Fibroblast of skin of left quadriceps (primary cell): ENCODE measurements at places on chromosomes 13 and 19.
A peak's percentile ranks its signal among the peaks of the same experiment; 100 is the strongest.

DNA sequence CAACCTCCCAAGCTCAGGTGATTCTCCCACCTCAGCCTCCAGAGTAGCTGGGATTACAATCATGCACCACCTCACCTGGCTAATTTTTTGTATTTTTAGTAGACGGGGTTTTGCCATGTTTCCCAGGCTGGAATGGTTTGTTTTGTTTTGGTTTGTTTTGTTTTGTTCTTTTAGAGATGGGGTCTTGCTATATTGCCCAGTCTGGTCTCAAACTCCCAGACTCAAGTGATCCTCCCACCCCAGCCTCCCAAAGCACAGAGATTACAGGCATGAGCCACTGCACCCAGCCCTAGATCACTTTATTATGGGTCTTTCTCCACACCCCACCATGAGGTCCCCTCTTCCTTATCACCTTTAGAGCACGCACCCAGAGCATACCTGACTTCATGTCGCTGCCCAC is 8.0 kb upstream of the KRTDAP start:
- no peak for DNase-seq

DNA sequence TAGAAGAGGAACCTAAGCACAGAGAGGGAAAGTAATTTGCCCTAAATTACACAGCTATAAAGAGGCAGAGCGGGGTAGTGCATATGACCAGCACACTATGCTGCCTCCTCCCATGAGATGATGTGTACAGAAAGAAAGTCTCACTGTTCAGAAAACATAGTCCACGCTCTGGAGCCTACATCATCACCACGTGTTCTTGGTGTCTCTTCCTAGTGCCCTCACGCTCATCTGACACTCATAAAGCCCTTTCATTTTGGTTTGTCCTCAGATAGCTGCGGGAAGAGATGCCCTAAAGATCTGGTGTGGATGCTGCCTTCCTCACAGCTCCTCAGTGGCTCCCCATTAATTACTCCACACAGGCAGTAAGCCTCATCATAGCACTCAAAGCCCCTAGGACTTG is 27.4 kb upstream of the SIAH3 start:
- no peak for DNase-seq

GRCh38 chr19:45110851-45111266 is 17.9 kb downstream of the PPP1R37 start:
- no peak for DNase-seq

GRCh38 chr13:108214441-108215271 is 680 bp downstream of the LIG4 start:
- no peak for DNase-seq

DNA sequence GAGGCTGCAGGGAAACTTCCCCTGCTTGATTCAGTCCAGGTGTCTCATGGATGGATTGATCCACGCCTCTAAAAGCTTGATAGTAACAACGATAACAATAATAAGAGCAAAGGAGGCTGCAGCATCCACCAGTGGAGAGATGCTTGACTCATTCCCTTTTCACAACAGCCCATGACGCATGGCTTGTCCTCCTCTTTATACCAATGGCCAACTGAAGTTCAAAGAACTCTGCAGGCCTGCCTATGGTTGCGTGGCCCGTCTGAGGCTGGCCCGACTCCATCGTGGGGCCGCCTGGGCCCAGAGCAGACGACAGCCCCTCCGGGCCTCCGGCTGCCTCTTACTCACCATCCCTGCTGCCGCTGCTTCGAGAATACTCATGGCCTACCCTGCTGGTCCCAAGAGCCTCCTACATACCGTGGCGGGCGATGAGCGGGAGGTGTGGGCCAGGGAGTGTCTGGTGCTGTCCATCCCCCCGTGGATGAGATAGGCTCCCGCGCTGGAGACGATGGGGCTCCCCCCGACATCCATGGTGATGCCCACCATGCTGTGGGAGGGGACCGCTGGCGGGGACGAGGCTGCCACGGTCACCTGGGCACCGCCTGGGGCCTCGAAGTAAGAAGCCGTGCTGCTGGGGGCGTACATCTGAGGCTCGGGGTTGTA is 61.8 kb upstream of the RANBP3 start:
- no peak for DNase-seq

DNA sequence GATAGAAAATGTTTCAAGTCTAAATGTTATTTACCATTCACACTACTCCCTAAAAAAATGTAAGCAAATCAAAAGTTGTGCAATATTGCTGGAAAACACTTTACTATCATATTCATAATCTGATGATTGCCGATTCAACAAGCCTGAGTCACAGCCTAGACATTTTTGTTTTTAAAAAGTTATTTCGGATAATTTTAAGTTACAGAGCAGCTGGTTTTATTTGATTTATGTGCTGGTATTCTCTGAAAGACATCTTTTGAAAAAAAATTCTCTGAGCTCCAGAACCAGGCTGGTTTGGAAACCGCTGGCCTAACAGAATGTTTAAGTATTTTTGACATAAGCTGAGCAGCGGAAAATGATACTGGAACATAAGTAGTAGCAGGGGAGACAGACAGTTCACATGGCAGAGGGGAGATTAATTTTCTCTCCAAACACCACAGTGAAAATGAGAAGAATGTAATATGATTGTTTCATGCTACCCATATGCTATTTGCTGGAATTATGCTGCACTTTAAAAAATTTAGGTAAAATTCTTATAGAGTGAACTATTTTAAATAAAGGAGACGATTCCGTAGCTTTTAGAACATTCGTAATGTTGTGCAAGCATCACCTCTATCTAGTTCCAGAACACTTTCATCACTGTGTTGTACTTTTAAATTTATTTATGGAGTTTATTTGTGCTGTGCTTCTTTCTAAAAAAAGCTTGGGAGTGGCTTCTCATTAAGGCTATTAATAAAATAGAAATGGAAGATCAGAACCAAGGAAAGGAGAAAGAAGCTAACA is 36.1 kb downstream of the TBC1D4 start:
- DNase-seq = peak; percentile 29

GRCh38 chr13:106850973-106851650 is 283.2 kb upstream of the ARGLU1 start:
- peak; percentile 6 for DNase-seq

DNA sequence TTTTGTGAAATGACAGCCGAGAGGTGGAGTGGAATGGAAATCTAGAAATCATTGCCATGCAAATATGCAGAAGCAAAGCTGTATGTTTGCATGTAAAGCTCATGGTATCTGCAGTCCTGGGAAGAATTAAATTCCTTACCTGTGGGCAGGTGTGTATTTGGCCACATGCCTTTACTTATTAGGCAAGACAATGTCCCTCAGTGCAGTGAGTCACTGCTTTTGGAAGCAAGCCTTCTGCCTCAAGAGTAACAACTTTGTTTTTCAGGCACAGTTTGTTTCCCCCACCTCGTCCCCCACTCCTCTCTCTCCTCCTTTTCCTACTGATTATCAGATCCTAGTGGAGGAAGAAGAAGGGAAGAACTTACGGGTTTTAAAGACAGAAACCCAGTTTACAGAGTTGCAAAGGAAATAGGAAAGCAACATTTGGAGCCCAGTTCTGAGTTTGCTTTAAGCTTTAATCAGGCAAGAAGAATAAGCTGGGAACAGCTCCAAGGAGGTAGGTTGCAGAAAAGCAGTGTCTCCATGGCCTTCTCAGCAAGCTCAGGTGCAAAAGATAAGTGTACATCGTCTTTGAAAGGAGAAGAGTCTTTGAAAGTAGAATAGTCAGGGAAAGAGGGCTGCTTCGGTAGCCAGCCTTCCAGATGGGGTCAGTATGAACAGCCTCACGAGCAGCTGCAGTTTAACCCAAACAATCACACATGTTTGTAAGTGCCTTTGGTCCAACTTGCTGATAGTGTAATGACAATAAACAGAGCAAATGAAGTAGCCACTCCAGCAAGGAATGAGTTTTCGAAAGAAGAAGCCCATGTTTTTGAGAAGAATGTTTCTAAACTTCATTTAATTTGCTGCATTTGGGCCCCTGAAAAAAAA is 190.1 kb downstream of the KLF5 start:
- DNase-seq = no peak

DNA sequence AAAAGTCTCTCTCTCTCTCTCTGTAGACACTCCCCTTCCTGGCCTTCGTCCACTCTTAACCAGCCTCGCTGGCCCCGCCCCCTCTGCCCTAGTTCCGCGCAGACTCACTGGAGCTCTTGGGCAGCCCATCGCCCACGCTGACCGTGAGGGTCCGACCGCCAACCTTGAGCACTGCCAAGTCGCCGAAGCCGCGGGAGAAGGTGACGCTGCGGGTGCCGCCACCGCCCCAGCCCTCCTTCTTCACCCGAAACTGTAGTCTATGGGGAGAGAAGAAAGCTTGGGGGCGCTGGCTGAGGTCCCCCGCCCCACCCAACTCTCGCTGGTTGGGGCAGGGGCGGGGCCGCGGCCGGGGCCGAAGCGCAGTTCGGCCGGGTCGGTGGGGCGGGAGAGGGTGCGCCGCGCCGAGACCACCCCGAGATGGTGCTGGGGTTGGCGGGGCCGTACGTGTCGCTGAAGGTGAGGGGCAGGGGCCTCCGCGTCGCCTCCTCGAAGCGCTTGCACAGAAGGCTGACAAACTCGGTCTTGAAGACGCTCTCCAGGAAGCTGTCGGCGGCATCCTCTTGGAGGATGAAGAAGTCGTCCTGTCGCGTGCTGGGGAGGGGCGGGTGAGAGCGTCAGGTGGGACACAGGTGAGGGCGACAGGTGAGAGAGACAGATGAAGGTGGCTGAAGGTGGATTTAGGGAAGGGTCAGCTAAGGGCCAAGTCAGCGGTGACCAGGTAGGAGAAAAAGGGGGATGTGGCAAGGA is 12.6 kb upstream of the ZNF414 start:
- DNase-seq = peak; percentile 82

DNA sequence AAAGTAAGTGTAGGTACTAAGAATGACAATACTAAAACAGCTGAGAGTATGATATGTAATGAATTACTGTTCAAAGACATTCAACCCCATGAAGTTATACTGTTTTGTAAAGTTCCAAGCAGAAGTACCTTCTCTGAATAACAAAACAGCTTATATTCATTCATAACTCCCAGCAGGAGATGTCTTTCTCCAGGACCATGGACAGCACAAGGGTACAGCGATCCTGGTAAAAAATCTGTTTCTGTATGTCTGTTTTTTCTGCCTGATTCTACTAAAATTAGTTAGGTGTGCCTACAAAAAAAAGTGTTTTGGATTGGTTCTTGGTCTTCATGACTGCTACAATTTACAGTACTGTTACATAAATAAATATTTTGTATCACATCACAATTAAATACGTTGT is 172.5 kb upstream of the SLITRK5 start:
- DNase-seq = no peak

DNA sequence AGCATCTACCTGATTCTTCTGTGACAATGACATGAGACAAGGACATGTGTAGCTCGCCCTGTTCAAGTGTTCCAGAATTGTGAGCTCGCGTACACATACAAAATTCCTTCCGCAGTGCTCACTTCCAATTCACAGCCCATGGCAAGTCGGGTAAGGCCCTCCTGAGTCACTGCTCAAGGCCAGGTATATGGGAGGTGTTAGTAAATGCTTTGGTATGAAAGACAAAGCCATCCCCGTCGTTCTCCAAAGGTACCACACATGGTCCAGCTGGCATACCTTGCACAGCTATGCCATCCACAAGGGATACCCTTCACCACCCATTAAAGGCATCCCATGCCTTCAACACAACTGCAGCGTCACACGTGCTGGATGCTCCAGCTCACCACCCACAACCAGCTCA is 4.4 kb upstream of the ELL start:
- no peak for DNase-seq

DNA sequence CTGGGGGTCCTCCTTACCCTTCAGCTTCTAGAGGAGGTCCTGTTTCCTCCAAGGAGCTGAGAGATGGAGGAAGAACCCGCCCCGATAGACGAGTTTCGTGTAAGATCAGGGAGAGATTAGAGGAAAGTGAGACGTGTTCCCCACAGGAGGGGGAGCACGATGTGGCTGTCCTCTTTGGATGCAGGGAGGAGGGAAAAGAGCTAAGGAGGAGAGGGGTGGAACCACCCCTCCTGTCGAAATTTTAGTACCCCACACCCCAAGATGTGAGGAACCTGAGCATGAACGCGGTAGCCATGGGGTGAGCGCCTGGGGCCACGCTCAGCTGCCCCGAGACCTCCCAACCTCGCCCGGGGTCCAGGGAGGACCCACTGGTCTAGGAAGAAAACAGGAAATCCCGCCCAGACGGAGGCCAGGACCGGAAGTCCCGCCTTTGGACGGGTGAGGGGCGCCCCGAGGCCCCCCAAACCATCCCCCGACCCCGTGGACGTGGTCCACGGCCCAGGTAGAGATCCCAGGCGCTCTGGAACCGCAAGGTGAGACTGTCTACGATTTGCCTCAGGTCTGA is 1.2 kb downstream of the AKT1S1 start:
- DNase-seq = no peak

- DNase-seq = no peak
These were observed 19.3 kb downstream of the TNFSF11 start for GRCh38 chr13:42592915-42593900.

DNA sequence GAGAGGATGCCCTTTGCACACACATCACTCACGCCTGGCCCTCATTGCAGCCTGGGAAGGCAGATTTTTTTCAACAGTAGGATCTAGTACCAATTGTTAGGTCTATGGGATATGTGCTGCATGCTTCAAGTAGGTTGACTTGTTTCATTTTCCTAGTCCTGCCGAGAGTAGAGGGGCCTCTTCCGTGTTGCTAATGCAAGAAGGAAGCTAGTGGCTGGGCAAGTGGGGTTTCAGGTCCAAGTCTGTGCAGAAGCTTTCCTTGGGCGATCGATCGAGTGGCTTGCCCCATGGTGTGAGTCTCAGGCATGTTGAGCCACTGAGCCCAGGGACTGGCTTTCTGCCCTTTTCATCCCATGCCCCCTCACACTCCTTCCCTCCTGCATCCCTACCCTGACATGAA is 13.7 kb downstream of the ILF3 start:
- no peak for DNase-seq

- peak; percentile 37 for DNase-seq
These were observed 15.5 kb downstream of the KASH5 start for GRCh38 chr19:49403404-49404187.

DNA sequence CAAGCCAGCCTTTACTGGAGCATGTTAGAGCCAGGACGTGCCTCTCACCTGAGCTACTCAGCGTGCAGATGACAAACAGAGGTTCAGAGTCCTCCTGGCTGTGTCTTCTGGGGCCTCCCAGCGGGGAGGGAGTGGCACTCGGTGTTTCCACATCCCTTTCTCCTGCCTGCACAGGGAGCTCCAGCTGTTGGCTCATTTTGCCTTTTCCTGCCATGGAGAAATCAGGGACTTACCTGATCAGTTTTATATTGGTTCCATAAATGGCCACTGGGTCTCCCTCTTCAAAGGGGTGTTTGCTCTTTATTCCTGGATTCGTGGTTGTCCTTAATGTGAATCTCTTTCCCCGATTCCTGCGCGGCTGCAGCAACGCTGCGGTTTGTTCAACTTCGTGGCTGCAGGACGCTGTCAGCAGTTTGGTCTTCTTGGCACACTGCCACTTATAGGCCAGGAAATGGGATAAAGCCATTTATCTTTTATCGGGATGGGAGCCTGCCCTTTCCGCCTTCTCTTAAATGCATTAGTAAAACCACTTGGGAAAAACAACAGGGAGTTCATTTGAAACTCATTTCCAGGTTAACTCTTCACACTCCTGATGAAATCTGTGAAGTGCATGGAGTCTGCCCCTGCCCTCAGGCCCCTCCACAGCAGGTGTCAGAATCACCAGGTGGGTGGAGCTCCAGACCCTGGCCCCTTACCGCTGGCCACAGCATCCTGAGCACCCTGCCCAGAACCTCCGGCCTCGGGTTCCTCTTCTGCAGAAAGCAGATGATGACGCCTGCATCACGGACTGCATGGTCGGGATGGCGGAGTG is 39.8 kb upstream of the MCF2L start:
- peak; percentile 14 for DNase-seq

- DNase-seq = peak; percentile 56
These were observed 12.9 kb upstream of the ZNF564 start for GRCh38 chr19:12564016-12564664.

- DNase-seq = no peak
These were observed 11.6 kb downstream of the ADPRHL1 start for GRCh38 chr13:113441661-113442060.
